ENCODE measurements at places on chromosomes 3 and 15. TPM values are rescaled to one million over a fixed set of nuclear protein-coding genes. Genes with fewer than 3 reads are reported as not detected.

Gene NTRK3
- total RNA-seq, result not detected

Gene ALDH1A2
- 231 TPM for total RNA-seq

Gene TIMP4
- 0.28 TPM for total RNA-seq

Gene FGF12
- total RNA-seq, result 15.7 TPM

Gene GOLGA6D
- 0.27 TPM for total RNA-seq

Gene IL17RB
- total RNA-seq, result 16.0 TPM

Gene ACAN
- not detected for total RNA-seq

Gene CHRNA7
- 2.0 TPM for total RNA-seq

Gene ITGA11
- not detected for total RNA-seq

Gene FETUB
- not detected for total RNA-seq

Gene SLC2A2
- total RNA-seq, result 0.95 TPM

Gene KBTBD8
- 4.1 TPM for total RNA-seq

Gene OR5K2
- total RNA-seq, result not detected

Gene PBRM1
- total RNA-seq, result 48.5 TPM

Gene PCSK6
- 4.0 TPM for total RNA-seq

Gene RHOV
- 4.9 TPM for total RNA-seq

Gene TMEM44
- total RNA-seq, result 52.6 TPM
